Muscle of leg (tissue), 16 donors: ENCODE measurements at places on chromosomes 13 and 19.

GRCh38 chr19:12224676-12225075, 61.8 kb downstream of the ZNF136 start:
- H3K27me3 ChIP-seq, result no peaks in the 10 kb centered on the region
- H3K36me3 ChIP-seq, result no peaks in the 10 kb centered on the region
- no peak for DNase-seq
- no peak overlapping the region for H3K27ac ChIP-seq
- no peaks in the 10 kb centered on the region for H3K4me1 ChIP-seq
- no peak overlapping the region for H3K4me3 ChIP-seq

GRCh38 chr19:29577649-29577963, 28.5 kb upstream of the POP4 start:
- no peaks in the 10 kb centered on the region for H3K4me1 ChIP-seq
- H3K4me3 ChIP-seq, result no peak overlapping the region
- H3K36me3 ChIP-seq, result no peaks in the 10 kb centered on the region
- H3K27me3 ChIP-seq, result peaks cover 17% of the 10 kb centered on the region

- H3K4me1 ChIP-seq, result no peaks in the 10 kb centered on the region
- peak; percentile 24 for DNase-seq
- H3K27me3 ChIP-seq, result no peaks in the 10 kb centered on the region
These were observed 6.5 kb downstream of the SIGLEC7 start for GRCh38 chr19:51148580-51148979.

- no peaks in the 10 kb centered on the region for H3K4me1 ChIP-seq
- H3K36me3 ChIP-seq, result no peaks in the 10 kb centered on the region
- DNase-seq, result peak; percentile 77
- H3K27ac ChIP-seq, result no peak overlapping the region
These were observed 195.5 kb downstream of the RGCC start for GRCh38 chr13:41652735-41653361.

DNA sequence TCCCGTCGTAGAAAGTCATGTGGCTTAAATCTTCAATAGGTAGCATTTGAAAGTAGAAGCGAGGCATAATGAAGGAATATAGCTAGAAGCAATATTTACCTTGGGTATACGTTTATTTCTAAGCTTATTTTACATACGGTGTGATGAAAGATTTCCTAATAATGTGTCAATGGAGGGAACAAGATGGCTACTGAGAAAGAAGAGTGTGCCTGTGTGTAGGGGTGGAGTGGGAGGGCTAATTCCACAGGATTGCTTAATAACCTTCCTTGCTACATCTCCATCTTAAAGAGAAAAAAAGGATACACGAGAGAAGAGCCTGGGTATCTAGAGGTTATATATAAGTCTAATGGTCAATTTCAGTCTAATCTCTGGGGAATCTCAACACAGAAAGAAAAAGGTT, 2.0 kb downstream of the SPART start:
- DNase-seq, result peak; percentile 42
- H3K4me3 ChIP-seq, result no peak overlapping the region
- no peak overlapping the region for H3K27ac ChIP-seq
- no peaks in the 10 kb centered on the region for H3K27me3 ChIP-seq
- peaks cover 8% of the 10 kb centered on the region for H3K4me1 ChIP-seq
- H3K36me3 ChIP-seq, result no peaks in the 10 kb centered on the region
